ENCODE measurements at places on chromosomes 13 and 19. TPM values are rescaled to one million over a fixed set of nuclear protein-coding genes. Genes with fewer than 3 reads are reported as not detected.

LEUTX gene
- total RNA-seq = not detected

VSIG10L gene
- total RNA-seq = 55.2 TPM

GRCh38 chr13:99980201-99980823 is 1.3 kb upstream of the ZIC2 start:
- DNase-seq = no peak

DNA sequence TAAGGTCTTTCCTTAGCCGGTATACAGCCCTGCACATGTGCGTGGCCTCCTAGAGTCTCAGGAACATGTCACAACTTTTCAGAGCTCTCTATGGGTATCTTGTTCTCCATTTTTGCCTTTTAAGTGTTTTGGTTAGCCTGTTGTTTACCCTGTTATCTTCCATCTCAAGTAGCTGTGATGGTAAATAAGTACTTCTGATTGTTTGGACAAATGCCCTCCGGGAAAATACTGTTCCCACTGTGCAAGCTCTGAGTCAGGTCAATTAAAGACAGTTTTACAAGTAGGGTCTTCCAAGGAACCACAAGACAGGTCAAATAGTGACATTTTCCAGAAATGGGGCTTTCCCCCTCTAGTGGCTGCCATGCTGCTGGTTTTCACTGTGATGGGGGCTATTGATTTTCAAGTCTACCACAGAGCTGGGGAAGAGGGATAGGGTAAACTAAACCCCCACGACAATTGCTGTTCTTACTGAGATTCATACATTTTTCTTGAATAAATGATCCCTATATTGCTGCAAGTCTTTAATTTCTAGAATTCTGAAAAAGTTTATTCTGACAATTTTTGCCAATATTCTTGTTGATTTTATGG is 109.5 kb downstream of the TM9SF2 start:
- DNase-seq = no peak

DNA sequence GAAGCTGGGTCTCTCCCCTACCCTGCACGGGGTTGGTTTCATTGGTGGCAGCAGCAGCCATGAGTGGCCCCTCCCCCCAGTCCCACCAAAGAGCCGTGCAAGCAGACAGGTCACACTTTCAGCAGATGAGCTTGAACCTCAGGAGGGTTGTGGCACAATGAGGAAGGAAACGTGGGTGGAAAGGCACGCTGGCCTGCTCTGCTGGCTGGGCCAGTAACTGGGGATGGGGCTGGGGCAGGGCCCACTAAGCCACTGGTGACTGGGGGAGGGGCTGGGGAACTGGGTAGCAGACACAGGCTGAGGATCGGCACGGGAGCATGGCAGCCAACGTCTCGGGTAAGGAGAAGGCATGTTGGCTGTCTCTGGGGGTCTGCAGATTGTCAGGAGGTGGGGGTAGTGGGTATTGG is at the start of gene P2RY11:
Gene P2RY11 (plus strand): TSS at position 289 of the 407 bp plus-strand sequence. CDS start 29 bp downstream, at position 318.
- DNase-seq = no peak

GRCh38 chr19:58511353-58512208 is at the start of gene SLC27A5:
Gene SLC27A5, minus strand, starts transcription at chr19:58511992. Its CDS starts 37 bp downstream, at chr19:58511955.
- DNase-seq = no peak

DNA sequence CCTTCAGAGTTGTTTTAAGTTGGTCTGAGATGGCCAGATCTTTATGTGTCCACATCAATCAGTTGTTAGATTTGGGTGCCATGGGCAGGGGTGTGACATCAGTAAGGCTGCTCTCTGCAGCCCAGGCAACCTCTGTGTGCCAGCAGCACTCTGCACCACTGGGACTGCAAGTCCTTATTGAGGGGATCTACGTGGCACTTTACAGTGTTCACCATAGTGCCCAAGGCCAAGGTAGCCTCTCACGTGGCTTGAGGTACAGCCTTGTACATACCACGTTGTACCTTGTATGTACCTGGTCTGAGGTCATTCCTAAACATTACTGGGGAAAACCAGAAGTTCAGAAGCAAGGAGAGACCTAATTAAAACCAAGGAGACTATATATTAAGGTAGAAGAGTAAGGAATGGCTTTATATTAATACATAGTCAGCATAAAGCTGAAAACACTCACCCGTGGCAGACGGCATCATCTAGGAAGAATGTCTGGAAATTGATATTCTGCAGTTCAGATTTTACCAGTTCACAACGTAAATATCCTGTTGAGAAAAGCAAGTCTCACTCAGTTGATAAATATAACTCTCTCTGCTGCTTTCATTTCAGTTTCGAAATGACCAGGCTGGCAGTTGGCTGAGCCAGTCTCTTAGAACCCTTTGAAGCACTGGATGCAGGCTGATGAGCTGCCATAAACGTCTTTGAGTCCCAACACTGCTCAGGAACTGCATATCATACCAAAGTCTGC is 128.8 kb downstream of the ZDHHC20 start:
- no peak for DNase-seq

- DNase-seq = no peak
These were observed 6.3 kb downstream of the ZNF71 start for GRCh38 chr19:56601375-56601774.

ZNF253 gene
- 3.8 TPM for total RNA-seq

- DNase-seq = no peak
These were observed 50.7 kb upstream of the USP29 start for GRCh38 chr19:57068921-57069697.

DNA sequence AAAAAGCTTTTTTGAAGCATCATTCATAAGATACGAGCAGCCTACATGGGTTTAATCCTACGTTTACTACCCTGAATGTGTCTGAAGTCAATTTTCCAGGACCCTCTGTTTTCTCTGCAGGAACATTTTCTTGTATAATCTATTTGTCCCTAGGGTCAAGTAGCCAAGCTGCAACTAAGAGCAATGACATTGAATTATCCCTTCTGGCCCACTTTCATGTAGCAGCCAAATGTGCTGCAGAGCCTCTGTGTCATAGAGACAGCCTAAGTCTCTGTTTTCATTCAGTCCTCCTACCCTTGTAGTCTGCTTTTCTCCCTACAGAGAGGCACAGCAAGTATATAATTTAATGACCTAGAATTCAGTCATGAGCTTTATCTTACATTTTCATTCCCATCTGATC is 82.1 kb downstream of the ZAR1L start:
- no peak for DNase-seq

DNA sequence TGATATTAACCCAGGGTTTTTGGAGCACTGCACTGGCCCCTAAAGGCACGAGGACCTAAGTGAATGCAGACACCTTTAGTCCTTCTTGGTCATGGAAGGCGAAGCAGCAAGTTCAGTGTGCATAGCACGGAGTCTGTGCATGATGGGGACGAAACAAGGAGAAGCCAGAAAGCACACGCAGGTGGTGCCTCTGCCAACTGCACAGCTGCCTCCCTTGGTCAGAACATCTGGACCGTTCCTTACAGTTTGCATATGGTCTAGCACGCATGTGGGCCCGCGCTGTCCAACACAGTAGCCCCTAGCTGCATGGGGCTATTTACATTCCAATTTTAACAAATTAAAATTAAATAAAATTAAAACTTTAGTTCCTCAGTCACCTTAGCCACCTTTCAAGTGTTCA is 44.0 kb downstream of the FLT3 start:
- DNase-seq = no peak

- DNase-seq = no peak
These were observed 194.1 kb downstream of the USP12 start for GRCh38 chr13:26977541-26977940.
